ENCODE measurements at places on chromosomes 2 and 18.
A peak's percentile ranks its signal among the peaks of the same experiment; 100 is the strongest.

DNA sequence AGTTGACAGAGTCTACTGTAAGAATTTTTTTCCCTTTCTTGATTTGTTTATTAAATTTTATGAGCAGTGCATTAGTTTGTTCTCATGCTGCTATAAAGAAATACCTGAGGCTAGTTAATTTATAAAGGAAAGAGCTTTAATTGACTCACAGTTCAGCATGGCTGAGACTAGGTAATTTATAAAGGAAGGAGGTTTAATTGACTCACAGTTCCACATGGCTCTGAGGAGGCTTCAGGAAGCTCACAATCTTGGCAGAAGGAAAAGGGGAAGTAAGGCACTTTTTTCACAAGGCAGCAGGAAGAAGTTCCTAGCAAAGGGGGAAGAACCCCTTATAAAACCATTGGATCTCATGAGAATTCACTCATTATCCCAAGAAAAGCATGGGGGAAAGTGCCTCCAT lies 191.4 kb upstream of the VRK2 start:
- DNase-seq, result no peak

GRCh38 chr2:233164128-233164635 lies 87.3 kb upstream of the ATG16L1 start:
- DNase-seq, result no peak

DNA sequence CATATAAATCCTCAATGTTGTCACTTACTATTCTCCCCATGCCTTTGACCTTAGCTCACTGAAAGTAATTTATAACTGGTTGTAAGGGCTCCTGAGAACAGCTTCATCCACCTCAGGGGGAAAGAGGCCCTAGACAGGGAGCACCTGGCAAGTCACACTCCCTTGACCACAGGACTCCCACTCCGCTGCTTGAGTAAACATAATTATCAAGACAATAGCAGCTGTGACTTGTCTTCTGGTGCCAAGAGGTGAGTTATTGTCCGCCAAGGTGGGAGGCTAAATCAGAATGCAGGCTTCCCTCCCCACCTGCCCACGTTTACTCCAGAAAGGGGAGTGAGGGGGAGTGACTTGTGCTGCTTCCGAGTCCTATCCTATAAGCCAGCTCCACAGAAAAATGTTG lies 230.6 kb upstream of the LRATD1 start:
- no peak for DNase-seq

- no peak for DNase-seq
These were observed 22.2 kb downstream of the SKA1 start for GRCh38 chr18:50397023-50397422.

DNA sequence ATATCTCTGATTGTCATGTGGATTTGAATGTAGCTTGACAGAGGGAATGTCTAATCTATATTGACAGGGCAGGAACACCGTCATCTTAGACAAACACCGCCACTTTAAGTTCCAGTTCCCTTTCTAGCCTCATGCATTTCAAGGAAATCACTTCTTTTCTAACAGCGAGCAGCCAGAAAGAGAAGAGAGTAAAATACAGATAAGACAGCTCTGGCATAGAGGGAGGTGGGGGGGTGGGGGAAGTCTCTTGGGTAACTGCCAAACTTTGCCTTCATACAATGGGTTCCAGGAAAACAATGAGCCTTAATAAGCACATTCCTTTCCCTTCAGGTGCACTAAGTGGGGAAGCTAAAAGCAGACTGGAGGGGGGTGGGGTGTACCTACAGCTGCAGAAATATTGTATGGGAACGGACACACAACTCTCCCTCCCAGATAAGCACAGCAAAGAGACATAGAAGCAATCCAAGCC lies 37.2 kb downstream of the CASP10 start:
- DNase-seq, result peak; percentile 15

DNA sequence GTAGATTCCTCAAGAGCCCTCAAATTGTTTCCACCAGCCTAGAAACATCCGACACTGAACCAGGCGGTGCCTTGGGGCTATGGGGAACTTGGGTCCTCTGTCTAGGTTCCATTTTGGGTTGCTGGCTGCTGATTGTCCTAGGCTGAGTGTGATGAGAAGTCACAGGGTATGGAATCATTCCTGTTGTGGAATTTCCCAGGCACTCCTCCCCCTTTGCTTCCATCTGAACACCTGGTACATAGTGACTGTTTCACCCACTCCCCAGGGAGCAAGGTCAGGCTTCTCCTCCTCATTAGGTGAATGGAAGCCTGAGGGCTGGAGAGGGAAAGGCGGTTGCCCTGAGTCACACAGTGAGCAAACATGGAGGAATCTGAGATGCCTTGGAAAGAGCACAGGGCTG lies 4.5 kb downstream of the KIF3C start:
- DNase-seq, result peak; percentile 93

GRCh38 chr18:8224576-8224975 lies 384.7 kb upstream of the RAB12 start:
- DNase-seq, result peak; percentile 30

- DNase-seq, result no peak
These were observed 27.3 kb downstream of the SLC4A10 start for GRCh38 chr2:161651547-161651946.

GRCh38 chr2:217911283-217912097 lies 91.3 kb downstream of the TNS1 start:
- DNase-seq, result no peak

DNA sequence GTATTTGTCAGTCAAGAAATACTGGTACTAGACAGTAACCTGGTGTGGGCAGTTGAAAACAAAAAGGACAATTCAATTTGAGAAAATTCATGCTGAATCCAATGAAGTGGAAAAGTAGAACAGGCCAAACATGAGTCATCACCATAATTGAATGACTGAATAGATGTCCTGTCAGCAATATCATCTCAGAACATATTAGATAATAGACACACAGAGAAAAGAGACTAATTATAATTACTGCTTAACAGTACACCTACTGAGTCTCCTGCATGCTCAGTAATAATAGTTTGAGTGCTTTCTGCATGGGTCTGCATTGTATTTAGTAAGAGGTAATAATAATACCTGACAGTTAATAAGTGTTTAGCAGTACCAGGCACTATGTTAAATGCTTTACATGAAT lies 138.6 kb upstream of the ZC3H15 start:
- peak; percentile 32 for DNase-seq

- DNase-seq, result no peak
These were observed 126.3 kb upstream of the OSR1 start for GRCh38 chr2:19484736-19485135.

DNA sequence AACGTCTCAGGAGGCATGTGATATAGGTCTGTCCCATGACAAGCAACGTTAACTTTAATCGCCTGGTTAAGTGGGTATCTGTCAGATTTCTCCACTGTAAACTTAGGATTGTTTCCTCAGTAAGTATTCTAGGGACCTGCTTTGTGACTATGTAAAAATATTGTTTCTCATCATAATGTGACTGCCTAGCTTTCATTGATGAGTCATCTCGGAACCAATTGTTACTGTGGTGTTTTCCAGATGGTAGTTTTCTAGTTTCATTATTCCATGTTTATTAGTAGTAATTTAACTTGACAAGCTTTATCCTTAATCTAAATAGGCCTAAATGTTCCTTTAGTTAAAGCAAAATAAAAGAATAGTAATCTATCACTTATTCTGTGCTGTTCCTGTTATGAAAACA lies 28.2 kb upstream of the GATA6 start:
- DNase-seq, result no peak

- no peak for DNase-seq
These were observed 652.6 kb downstream of the BCL11A start for GRCh38 chr2:59900728-59901452.

DNA sequence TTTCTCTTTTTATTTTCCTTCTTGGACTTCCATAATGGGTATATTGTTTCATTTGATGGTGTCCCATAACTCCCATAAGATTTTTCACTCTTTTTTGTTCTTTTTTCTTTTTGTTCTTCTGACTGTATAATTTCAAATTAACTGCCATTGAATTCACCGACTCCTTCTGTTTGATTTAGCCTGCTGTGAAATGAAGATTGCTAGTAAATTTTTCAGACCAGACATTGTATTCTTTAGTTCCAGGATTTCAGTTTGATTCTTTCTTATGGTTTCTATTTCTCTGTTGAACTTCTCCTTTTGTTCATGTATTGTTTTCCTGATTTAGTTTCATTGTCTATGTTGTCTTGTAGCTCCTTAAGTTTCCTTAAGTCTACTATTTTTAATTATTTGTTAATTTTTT lies 87.6 kb upstream of the SPOPL start:
- DNase-seq, result no peak

DNA sequence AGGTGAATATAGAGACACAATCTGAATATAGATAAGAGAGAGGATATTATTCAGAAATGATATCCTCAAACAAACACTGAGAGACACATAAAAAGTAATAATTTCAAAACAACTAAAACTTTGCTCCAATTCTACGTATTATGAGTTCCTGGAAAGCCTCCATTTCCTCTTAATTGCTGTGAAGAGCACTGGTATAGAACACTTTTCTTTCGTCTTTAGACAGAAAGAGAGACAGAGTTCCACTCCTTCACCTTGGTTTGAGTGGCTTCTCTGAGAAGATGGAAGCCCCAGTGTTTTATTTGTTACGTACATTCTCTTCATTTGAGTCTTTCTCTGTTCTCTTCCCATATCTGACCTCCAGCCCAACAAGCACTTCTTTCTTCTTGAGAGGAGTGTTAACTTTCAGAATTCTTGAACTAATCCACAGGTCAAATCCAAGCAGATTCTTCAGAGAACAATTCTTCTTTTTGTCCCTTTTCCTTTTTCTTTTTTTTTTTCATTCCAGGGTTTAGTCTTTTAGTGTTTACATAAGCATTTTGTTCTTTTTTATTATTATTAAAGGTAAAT lies 6.4 kb upstream of the PIK3C3 start:
- DNase-seq, result no peak

- DNase-seq, result no peak
These were observed 10.6 kb upstream of the ANXA4 start for GRCh38 chr2:69731147-69731970.

GRCh38 chr2:197208024-197208423 lies 102.6 kb downstream of the ANKRD44 start:
- DNase-seq, result no peak

GRCh38 chr2:102473020-102473419 lies at the start of gene SLC9A4:
Gene SLC9A4 (plus strand): TSS chr2:102473226. CDS start chr2:102473760, 534 bp downstream.
- DNase-seq, result peak; percentile 16

DNA sequence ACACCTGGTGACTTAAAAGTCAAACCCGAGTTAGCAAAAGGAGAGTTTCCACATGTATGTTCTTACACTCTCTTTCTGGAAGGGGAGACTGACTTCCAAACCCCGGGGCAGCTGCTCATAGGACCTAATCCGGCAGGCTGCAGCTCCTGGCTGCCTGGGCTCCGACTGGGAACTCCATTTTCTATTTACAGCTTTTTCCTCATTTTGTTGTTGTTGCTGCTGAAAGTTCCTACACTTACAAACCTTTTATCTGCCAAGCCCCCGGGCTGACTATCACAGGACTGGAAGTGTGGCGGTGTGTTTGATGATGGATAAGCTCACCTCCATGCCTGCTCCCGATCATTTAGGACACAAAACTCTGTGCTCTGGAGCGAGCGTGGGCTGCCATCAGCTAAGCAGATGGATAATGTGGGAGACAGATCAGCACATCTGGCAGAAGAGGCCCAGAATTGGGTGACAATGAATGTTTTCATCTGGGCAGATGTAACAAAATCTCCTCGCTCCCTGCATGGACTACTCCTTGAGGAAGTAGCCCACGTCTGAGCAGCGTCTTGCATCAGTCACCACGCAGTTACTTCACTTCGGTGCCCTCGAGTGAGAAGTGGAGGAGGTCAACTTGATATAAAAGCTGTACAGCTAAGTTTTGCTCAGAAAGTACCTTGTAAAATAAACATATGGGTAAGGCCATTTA lies 114.4 kb upstream of the COPS8 start:
- no peak for DNase-seq

GRCh38 chr2:237262838-237263771 lies 150.9 kb downstream of the COL6A3 start:
- DNase-seq, result peak; percentile 77

GRCh38 chr18:10671441-10671840 lies 145.6 kb downstream of the NAPG start:
- DNase-seq, result no peak

GRCh38 chr2:158658396-158658795 lies 136.7 kb upstream of the DAPL1 start:
- DNase-seq, result no peak

- DNase-seq, result no peak
These were observed 200.5 kb downstream of the HRH4 start for GRCh38 chr18:24660956-24661355.

- no peak for DNase-seq
These were observed 725.2 kb downstream of the TSN start for GRCh38 chr2:122480501-122481243.

- DNase-seq, result no peak
These were observed 325.2 kb downstream of the OSR1 start for GRCh38 chr2:19033240-19033639.

DNA sequence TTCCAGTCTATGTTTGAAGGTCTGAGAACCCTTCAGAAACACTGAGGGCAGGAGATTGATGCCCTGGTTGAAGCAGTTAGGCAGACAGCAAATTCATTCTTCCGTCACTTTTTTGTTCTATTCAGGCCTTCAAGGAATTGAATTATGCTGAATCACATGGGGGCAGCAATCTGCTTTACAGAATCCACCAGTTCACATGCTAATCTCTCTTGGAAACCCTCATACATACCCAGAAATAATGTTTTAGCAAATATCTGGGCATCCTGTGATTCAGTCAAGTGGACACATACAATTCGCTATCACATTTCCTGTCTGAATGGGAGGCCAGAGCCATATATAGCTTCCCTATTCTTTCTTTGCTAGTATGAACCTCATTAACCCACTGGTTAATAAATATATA lies 301.4 kb upstream of the CNTNAP5 start:
- no peak for DNase-seq

DNA sequence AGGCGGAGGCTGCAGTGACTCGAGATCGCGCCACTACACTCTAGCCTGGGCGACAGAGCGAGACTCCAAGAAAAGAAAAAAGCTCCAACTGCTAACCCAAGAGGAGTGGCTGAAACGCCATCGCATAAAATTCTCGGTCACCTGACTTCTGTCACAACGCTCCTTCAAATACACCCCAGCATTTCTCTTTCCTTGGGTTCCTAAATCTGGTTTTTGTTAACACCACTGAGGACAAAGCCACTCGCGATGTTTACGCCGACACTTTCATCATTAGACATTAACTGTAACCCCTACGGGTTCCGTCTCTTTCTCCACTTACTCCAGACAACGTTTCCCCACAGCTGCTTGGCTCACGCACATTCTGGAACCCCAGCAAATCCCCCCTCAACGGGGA lies 679 bp downstream of the CLK1 start:
- no peak for DNase-seq

- DNase-seq, result no peak
These were observed 81.7 kb upstream of the TAF1B start for GRCh38 chr2:9761577-9761976.

Measured in NCI-H226 (cell line).